ENCODE measurements at places on chromosomes 16 and 17.

GRCh38 chr16:85952197-85952596 is 53.2 kb downstream of the IRF8 start:
- no peak for DNase-seq

DNA sequence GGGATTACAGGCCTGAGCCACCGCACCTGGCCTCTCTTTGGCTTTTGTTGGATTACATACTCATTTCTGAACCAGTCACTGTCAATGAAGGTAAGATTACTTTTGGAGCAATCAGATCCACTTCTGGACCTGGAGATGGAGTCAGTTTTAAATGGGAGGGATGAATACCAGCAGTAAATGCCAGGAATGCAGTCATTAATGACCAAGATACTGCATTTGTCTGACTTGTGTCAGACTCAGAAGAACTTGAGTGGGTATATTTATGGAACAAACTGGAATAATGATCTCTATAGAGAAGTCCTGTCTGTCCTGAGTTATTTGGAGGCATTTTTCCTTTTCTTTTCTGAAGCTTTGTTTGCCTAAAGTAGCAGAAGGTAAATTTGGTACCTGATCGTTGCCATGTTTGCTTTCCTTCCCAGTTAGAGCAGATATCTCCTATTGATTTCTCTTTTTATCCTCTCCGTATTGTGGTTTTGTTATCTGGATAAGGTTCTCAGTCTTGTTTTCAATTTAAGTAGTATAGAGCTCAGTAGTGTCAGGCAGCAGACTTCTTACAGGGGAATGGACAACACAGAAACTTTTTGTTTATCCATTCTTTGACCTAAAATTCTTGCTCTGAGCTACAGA is 10.7 kb downstream of the NLK start:
- DNase-seq, result no peak

DNA sequence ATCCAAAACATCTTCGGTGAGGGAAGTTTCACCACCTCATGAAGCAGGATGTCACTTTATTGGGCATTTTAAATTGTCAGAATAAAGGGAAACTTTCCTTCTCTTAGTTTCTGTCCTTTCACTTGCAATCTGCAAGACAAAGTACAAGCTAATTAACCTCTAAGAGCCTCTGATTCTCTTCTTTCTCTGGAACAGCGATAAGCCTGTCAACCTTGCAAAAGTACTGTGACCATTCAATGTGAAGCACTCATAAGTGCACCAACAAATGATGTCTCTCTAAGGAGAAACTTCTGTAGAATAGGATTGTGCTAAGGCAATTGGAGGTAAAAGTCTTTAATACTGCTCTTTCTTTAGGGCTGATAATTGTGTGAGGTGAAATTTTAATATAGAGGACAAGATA is 1622.3 kb downstream of the CDH8 start:
- DNase-seq, result no peak

DNA sequence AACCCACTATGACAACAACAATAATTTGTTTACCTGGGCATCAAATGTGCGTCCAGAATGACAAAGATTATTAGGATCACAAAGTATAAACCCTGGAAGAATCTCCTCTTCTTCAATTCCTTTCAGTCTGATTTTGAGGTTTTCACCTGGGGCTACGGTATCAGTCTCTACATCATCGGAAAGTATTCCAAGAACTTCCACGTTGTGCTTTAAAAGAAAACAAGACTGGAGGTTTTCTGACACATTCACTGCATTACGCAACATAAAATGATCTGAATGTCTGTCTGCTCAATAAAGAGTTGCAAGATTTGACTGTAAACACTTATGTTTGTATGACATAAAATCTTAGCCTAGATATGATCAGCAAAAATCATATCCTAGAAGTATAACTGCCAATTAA is 26.0 kb upstream of the RSL1D1 start:
- no peak for DNase-seq

DNA sequence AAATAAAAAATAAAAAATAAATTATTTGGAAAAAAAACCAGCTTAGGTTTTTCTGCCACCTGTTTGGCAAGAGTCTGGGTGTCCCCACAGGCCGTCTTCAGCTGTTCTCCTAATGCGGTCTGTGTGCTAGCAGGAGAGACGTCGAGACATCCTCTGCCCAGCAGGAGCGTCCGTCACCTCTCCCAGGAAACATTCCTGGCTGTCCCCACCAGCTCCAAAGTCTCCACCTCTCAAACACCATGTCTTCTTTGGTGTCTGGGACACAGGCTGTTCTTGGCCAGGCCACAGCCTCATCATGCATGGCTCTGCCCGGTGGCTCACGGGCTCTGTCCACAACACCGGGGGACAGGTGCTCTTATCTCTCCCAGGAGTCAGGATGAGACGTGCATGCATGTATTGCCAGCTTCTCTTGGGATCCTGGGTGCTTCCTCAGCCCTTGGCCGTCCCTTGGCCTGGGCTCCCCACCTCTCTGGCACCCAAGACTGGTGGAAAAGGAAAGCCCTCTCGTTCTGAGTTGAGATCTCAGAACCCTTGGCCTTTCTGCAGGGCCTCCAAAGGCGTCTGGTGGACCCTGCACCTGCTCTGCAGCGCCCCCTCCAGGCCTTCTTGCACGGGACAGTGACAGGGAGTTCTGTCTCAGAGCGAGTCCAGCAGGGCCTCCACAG is 84.9 kb upstream of the CBX4 start:
- DNase-seq, result peak; percentile 56

DNA sequence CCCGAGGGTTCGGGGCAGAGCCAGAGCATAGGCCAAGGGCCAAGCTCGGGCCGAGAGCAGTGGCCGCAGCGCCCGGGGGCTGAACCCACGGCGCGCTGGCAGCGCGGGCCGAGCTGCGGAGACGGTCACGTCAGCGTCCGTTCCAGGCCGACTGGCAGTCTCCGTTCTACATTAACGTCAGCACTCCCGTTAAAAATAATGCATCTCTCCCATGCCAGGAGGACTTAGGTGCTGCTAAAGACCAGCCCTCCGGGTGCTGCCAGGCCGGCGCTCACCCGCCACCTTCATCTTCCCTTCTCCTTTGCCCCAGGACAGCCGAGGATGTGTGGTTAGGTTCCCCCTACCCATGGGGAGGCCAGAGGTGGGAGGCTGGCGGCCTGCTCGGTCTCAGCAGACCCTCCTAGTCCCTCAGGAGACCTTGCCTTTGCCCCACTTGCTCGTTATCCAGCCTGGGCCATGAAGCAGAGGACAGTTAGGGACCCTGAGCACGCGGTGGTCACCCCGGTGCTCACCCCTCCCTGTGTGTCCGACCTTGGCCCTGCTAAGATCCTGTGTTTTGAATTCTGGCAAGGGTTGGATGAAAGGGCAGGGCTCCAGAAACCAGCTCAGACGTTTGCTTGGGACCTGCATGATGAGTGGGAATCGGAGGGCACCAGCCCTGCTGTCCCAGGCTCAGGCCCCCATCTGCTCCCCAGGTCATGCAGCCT is 572 bp downstream of the MPG start:
- no peak for DNase-seq

DNA sequence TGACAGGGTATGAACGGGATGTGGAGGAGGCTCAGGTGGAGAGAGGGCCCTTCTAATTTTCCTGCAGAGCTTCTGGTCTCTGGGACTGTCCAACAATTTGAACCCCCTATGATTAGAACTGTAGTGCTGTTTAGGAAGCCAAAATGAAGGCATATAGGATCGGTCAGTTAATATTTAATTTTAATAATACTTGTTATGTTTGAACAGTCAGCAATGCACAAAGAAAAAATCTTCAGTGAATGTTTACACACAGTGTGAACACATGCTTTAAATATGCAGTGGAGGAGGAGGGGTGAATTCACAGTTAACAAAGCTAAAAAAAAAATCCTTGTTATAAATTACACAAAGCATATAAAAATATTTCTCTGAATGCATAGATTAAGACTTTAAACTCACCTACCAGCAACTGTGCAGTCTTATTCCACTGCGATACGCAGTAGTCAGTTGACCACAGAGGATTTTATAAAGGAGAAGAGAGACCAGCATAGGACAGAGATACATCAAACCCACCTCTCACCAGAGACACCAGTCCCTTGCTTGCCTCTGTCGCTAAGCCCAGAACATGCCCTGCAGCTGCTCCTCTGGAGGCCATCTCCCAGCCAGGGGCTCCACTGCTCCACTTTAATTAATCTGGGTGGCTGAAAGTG is 14.6 kb downstream of the ANKRD40 start:
- no peak for DNase-seq

DNA sequence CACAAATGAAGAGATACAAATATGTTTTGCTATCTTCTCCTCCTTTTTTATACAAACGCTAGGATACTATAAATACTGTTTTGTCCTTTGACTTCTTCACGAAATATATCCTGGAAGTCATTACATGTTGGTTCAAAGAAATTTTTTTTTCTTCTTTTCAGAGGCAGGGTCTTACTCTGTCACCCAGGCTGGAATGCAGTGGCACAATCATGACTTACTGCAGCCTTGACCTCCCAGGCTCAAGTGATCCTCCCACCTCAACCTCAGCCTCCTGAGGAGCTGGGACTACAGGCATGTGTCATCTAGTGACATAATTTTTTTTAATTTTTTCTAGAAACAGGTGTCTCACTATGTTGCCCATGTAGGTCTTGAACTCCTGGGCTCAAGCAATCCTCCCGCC is 16.1 kb downstream of the CMC2 start:
- DNase-seq, result no peak

DNA sequence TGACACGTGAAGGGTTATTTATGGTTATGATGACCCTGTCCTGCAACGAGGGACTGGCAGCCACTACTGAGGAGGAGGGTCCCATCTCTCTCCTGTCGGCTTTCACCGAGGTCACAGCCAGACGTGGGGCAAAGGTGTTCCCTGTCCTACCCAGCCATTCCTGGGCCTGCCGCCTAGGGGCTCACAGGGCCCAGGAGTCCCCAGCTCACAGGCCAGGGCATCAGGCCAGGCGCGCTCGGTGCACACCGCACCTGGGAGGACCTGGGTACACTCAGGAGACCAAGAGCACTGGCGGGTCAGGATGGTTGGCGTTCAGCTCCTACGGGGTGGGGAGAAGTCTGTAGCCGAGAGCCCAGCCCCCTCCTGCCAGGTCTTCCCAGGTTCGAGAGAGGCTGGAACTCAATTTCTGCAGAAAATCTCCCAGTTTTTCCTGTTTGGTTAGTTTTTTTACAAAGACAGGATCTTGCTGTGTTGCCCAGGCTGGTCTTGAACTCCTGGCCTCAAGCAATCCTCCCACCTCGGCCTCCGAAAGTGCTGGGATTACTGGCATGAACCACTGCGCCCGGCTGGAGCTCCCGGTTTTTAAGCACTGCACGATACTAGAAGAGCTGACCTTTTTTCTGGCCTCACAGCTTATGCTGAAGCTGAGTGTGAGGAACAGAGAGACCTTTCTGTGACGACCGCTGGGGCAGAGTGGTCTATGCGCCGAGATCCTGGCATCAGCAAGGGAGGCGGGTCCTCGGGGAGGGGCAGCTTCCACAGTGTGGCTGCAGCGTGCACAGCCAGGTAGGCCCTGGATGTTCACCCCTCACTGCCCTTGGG is 7.7 kb downstream of the CYBC1 start:
- no peak for DNase-seq

GRCh38 chr16:75012380-75013081 is 13.7 kb downstream of the ZNRF1 start:
- DNase-seq, result no peak

DNA sequence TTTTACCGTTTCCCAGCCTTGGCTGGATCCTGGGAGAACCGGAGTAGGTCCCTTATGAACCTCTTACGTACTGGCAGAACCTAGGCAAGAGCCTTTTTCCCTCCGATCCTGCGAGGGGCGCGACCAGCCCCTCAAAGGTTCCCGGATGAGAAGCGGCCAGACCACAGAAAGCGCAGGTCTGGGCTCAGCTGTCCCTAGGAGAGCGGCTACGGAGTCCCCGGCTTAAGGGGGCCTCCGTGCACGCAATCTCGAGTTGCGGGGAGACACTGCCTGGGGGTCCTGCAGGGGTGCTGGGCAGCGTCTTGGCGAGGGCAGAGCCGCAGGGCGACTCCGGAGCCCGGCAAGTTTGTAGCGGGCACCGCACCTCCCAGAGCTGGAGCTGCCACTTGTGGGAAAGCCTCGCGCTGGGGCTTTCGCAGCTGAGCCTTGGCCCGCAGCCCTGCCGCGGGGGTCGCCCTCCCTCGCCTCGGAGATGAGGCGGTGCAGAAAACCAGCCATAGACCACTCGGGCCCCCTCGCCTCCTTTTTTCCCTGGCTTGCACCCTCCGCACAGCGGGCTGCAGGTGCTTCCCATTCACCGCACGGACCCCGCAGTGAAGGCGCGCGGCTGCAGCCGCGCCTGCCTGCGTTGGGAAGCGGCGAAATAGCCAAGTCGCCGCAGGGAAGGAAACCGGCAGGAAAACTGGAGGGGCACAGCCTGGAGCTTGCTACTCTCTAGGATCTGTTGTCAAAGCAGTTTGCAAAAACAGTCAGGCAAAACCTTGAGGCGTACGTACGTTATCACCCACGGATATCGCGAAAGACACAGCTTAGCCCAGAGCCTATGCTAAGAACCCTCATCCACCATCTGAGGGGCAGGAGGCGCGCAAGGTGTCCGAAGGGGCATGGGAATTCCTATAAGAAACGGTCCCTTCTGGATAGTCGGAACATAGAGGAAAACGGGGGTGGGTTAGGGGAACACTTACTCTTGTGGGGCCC is 834 bp downstream of the CDH8 start:
- no peak for DNase-seq

DNA sequence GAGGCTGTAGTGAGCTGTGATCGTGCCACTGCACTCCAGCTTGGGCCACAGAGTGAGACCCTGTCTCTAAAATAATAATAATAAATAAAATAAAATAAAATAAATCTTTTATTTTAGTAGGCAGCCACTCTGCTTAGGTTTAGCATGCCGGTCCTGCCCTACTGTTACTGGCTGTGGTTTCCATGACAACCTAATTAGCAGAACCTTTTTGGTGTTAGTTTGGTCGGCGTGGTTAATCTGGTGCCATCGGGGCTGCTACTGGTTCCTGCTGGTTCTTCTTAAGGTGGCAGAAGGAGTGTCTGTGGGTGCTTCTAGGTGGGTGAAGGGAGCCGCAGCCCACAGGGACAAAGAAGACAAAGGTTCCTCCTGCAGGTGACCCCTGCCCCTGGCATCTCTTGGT is 37.8 kb upstream of the CBX4 start:
- no peak for DNase-seq

DNA sequence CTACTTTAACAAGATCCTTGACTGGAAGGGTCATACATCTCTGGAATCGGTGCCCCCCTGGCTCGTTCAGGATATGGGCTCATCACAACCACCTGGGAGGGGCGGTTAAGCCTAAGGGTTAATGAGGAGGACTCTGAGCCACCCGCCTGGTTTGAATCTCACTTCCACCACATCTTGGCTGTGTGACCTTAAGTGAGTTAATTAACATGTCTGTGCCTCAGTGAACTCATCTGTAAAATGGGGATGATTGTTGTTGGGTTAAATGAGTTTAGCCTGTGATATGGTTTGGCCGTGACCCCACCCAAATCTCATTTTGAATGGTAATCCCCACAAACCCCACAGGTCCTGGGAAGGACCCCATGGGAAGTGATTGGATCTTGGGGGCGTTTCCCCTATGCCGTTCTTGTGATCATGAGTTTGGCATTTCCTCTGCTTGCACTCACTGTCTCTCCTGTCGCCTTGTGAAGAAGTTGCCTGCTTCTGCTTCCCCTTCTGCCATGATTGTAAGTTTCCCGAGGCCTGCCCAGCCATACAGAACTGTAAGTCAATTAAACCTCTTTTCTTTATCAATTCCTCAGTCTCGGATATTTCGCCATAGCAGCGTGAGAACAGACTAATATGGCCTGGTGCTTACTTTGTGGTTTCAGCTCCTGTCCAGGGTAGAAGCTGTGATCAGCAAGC is 214.0 kb upstream of the CIBAR2 start:
- DNase-seq, result no peak

GRCh38 chr16:70804734-70805169 is 3.8 kb upstream of the VAC14 start:
- DNase-seq, result no peak

Data from Kasumi-1 (cell line).